ENCODE measurements at places on chromosomes 16 and 17.

DNA sequence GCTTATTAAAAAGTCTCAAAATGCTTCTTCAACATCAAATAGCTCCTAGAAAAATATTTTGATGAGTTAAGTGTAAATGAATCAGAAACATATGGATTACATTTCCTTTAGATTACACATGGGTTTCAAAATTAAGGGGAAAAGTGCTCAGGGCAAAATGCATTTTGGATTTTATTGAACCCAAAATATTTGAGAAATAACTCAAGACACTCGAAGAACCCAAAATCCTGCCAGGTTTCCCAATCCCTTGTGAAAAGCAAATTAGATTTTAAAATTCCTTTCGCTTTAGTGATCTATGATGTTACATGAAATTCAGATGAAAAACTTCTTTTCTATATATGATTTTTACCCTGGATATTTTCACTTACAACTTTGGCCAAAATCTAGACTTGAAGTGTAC, 847.4 kb upstream of the SOX9 start:
- DNase-seq: no peak

DNA sequence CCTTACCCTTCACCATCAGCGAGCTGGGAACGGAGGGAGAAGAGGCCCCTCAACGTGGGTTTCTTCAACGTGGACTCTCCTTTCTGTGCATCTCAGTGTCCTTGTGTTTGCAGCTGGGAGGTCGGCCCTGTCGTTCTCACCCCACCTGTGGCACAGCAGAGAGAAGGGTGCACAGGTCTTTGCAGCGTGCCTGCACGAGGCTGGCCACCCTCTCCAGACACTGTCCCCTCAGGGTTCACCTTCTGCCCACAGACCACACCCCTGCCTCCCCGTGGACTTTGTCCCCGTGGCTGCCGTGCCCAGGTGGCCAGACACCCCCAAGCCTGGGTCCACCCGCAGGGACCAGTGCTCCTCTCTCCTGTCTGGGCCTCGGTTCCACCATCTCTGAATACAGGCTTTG, 7.3 kb upstream of the WDR45B start:
- no peak for DNase-seq

- DNase-seq: no peak
These were observed 14.7 kb upstream of the SKAP1 start for GRCh38 chr17:48444516-48445247.

GRCh38 chr17:58275417-58275816, 5.3 kb downstream of the MPO start:
- no peak for DNase-seq

DNA sequence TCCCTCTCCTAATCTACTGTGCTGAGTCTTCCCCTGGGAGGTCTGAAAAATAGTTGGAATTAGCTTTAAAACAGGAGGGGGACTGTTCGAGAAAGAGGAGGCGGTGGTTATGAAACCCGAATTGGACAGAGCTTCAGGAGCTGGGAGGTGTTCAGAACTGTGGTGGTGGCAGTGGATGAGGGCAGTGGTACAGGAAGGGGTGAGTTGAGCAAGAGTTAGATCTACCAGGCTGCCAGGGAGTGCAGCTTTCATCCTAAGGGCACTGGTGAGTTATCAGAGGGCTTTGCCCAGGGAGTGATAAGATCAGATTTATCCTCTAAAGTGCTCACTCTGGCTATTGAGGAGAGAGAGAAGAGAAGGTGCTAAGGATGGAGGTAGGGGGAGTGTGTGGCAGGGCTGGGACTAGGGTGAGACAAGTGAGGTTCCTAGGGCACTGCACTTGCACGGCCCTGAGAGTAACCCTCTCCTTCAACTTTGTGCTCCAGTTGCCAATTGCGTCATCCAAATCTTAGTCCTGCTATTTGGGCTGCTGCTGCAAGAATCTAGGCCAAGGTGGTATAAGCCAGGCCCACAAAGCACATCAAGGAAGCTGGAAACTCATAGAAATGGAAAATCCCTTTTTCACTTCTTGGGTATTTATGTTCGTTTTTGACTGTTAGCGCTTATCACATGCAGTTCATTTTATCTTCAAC, 540.3 kb downstream of the XYLT1 start:
- DNase-seq: no peak

DNA sequence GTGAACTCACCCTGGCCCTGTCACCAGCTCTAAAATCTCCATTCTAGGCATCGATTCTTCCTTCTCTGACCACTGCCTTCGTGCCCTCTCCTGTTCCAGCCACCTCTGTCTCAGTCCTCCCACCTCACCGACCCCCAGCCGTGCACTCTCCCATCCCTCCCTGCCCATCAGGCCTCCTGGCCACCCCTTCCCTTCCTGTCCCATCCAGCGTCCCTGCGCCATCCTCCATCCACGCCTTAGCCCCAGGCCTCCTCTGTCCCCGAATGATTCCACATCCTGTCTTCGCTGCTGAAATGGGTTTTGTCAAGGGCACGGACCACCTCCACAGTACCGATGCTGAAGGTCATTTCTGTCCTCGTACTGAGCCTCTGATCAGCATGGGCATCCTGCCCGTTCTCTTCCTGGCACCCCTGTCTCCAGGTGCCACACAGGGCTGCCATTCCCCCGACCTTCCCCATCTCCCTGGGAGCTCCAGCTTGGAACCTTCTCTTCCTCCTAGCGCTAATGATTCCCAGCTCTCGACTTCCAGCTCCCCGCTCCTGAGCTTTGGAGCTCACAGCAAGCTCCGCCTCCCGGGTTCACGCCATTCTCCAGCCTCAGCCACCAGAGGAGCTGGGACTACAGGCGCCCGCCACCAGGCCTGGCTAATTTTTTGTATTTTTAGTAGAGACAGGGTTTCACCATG, 2.6 kb downstream of the TRIM65 start:
- no peak for DNase-seq

- DNase-seq: no peak
These were observed 185.4 kb downstream of the ABCC12 start for GRCh38 chr16:47970291-47970931.

DNA sequence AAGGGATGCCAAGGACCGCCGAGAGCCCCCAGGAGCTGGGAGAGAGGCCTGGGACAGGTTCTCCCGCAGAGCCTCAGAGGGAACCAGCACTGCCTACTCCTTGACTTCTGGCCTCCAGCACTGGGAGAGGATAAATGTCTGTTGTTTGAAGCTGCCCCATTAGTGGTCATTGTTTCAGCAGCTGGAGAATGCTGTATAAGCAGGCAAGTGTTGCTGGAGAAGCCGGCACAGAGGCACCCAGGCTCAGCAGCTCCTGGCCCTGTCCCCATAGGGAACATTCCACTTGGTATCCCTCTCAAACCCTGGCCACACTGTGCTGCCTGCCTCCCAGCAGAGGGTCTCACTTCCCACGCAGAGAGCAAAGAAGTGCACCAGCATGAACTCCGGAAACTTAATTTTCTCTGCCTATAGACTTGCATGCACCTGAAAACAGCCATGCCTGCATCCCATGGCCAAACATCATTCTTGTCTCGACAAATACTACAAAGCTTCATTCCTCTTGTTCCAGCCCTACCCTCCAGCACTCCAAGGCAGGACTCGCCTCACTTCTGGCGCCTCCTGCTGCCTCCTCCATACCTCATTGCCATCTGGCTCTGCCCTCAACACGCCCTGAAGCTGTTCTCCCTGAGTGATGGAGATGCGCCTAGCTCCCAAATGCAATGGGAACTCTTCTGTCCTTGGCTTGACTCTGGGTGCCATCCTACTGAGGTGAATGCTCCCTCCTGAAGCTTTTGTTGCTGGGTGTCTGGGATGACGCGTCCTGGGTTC, 88.1 kb downstream of the DNAH17 start:
- DNase-seq: no peak

GRCh38 chr17:9330141-9330540, 245.5 kb downstream of the STX8 start:
- no peak for DNase-seq

GRCh38 chr16:85867189-85867588, 31.8 kb upstream of the IRF8 start:
- DNase-seq: no peak

DNA sequence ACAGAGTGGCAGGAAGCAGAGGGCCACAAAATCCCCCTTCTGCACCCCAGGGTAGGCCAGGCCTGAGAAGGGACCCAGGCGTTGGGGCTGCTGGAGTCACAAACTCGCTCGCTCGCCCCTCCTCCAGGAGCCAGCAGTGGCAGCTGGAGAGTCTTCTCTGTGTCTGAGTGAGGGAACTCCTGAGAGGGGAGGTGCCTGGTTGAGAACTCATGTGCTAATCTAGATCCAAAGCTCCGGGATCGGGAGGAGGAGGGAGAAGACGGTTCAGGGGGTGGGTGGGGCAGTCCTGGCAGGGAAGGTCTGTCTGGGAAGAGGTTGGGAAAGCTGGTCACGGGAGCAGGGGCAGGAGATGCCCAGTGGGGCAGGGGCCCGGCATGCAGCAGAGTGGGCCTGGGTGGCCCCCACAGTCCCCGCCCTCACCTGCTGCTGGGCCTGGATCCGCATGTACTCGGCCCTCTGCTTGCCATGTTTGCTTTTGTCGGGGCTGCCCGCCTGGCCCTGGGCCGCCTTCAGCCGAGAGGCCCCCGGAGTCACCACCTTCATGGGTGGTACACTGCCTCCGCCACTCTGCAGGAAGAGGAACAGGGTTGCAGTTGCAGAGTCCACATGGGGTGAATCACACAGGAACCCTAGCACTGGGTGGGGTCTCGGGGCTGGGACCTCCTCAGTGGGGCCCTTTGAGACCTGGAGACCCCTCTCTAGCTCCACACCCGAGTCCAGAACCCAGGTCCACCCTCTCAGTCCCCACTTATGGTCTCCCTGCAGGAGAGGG, 62.2 kb downstream of the SRCIN1 start:
- no peak for DNase-seq

DNA sequence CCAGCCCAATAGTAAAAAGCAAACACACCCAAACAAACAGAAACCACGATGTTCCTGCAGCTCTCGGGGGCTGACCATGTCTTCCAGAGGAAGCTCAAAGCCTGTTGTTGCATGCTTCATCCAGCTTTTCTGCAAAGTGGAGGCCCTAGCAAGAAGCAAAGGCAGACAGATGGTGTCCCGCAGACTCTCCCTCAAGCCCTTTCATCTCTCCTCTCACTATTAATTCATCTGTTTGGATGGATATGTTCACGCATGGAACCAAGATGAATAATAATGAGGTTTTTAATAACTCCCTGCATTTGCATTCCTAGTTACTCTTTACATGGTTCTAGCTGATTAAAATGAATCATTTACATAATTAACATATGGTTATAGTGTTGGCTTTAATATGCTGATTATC, 36.6 kb downstream of the RBFOX1 start:
- no peak for DNase-seq

DNA sequence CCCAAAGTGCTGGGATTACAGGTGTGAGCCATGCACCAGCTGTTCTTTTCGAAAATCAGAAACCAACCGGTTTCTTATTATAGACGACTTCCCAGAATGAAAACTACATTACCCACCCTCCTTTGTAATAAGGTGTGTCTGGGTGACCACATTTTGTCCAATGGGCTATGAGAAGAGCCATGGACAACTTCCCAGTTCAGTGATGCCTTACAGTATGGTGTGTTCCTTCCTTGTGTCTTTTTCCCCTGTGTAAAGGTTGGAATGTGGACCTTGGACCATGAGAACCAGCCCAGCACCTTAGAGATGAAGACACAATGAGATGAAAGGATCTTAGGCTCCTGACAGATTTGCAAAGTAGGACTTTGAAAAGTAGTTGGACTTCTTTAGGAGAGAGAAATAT, 85.0 kb upstream of the ATF7IP2 start:
- no peak for DNase-seq

- DNase-seq: no peak
These were observed 66.8 kb downstream of the MARCHF10 start for GRCh38 chr17:62741290-62741689.

DNA sequence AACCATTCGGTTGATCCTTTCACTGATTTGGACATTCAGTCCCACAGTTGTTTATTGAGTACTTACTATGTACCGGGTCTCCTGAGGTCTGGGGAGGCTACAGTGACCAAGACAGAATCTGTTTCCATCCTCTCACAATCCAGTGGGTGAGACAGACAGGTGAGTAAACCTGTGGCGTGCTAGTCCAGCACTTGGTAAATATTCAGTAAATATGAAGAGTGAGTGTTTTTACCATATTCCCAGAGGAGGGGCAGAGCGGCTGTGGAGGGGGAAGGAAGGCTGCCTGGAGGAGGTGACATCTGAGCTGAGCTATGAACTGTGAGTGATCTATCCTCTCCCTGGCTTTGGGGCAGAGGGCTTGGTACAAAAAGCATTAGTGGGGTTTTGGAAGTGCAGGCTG, 31.4 kb downstream of the CCR7 start:
- peak; percentile 64 for DNase-seq

DNA sequence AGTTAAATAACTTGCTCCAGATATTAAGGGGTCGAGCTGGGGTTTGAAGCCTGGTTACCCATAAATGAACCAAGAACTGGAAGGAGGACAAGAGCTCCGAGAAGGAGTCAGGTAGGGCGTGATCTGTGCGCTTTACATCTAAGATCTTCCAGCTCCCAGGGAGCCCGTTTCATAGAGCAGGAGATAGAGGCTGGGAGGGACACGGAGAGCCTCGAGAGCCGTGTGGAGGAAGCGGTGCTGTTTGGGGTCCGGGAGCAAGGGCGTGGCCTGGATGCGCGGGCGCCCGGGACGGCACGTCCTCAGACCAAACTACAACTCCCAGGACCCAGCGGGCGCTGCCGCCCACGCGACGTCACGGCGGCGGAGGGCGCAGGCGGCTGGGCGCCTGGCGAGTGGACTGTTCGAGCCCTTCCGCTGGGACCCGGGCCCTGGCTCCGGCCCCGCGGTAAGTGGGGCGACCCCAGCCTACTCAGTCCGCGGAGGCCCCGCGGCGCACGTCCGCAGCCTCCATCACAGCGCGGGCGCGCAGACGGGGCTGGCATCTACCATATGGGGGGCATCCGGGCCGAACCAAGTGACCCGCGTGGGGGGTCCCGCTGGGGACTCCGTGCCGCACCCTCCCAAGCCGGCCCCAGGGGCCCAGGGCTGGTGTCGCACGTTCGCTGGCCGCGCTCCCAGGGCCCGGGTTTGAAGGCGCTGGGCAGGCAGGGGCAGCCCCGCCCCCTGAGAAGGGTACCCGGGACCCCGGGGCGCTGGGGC, at the start of gene BCKDK:
BCKDK (plus strand) TSS at position 352 of the 759 bp plus-strand sequence. CDS start 838 bp downstream, outside the sequence.
- DNase-seq: peak; percentile 89

DNA sequence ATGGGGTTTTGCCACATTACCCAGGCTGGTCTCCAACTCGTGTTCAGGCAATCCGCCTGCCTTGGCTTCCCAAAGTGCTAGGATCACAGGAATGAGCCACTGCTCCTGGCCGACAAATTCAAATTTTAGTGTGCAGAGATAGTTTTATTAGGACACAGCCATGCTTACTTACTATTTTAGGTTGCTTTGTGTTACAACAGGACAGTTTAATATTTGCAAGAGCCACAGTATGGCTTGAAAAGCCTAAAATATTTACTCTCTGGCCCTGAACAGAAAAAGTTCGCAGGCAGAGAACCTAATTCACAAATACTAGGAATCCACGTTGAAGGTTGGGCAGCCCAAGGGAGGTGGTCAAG, 12.6 kb upstream of the ETV4 start:
- DNase-seq: no peak

GRCh38 chr16:56151621-56152020, 39.7 kb upstream of the GNAO1 start:
- no peak for DNase-seq

Measured in activated effector memory CD4-positive, alpha-beta T cell treated with anti-CD3 and anti-CD28 coated beads, Interleukin-2, amount 50 U/mL, for 16 hours (primary cell).